Stimulated activated memory B cell treated with anti-CD40 and anti-IgM and Interleukin-4, amounts not matched to agents 10 μg/mL and 1 μg/mL and 100 μg/mL, for 72 hours (primary cell): ENCODE measurements at places on chromosomes 11 and 22.
A peak's percentile ranks its signal among the peaks of the same experiment; 100 is the strongest.

- no peak for ATAC-seq
These were observed 37.4 kb upstream of the SESN3 start for GRCh38 chr11:95268391-95268790.

GRCh38 chr11:3165152-3165705 is at the start of gene OSBPL5:
TSS of gene OSBPL5 (minus strand) at chr11:3165310. CDS start at chr11:3129148, 36,162 bp downstream.
- peak; percentile 28 for ATAC-seq

- ATAC-seq: no peak
These were observed 59.6 kb downstream of the MTNR1B start for GRCh38 chr11:93028960-93029522.

DNA sequence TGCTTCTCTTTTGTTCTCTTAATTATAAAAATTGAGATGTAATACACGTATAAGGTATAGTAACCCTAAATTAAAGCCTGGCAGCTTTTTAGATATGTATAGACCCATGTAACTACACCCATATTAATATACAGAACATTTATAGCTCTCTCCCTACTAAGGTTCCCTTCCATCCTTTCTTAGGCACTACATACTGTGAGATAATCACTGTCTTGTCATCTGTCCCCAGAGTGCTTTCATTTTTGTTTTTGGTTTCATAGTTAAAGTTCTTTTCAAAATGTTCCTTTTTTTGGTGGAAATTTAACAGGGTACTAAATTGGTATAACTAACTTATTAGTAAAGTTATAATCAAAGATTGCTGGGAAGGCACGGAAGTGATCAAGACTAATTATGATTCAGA is 49.2 kb downstream of the MTMR3 start:
- ATAC-seq: no peak

GRCh38 chr11:72754544-72755155 is 2.4 kb upstream of the ARAP1 start:
- no peak for ATAC-seq

DNA sequence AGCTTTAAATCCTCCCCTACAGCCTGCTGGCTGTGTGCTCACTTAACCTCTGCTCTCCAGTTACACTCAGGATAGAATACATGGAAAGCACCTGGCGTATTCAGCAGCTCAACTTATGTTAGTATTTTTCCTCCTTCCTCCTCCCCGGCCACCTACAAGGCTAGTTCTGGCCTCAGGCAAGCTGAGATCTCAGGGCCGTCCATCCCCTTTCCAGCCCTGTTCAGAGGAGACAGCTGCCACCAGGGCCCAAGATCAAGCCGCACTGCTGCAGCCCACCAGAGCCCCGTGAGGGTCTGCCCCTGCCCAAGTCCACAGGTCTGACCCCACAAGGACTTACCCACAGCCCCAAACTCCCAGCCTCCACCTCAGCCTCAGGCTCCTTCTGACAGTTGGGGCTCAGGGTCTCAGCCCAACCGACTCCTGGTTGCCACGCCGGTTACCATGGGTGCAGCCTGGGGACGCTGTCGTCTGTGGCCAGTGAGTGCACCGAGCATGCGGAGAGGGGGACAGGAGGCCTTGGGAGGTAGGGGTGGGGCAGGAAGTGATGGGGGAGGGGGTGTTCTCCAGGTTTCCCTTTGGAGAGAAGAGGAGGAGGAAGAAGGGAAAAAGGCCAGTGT is at the start of gene C11orf16:
Gene C11orf16, minus strand, starts transcription at position 384 of the 617 bp plus-strand sequence. CDS start 639 bp downstream, outside the sequence.
- no peak for ATAC-seq

- no peak for ATAC-seq
These were observed 26.9 kb downstream of the MICAL3 start for GRCh38 chr22:17997456-17997855.

GRCh38 chr11:75537740-75538139 is 12.0 kb upstream of the GDPD5 start:
- no peak for ATAC-seq

GRCh38 chr11:18632841-18633240 is 1.3 kb downstream of the SPTY2D1 start:
- no peak for ATAC-seq

GRCh38 chr22:26674211-26675190 is 17.1 kb downstream of the MIAT start:
- no peak for ATAC-seq

DNA sequence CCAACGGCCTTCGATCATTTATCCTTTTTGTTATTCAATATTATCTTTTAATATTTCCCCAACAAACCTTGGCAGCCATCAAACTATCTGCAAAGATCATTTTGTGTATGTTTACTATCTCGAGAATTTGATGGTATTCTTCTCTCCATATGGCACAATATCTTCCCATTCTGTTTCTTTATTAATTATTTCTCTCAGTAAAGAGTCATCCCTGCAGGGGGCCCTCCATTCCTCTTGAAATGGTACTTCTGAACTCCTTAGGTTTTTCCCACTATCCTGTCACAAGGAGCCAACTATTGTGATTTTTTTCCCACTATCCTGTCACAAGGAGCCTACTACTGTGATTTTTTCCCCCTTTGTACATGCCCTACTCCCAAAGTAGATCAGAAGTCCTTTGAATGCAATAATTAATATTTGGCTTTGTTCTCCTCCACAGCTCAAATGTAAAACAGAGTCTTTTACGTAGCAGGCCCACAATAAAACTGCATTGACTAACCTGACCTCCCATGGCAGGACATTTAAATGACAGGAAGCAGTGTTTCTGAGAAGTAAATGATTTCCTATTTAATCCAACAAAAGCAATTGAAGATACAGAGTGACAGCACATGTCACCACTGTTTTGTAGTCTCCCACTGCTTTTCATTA is 43.3 kb downstream of the PDGFD start:
- ATAC-seq: no peak

GRCh38 chr11:8375460-8375859 is 111.8 kb upstream of the LMO1 start:
- ATAC-seq: no peak

DNA sequence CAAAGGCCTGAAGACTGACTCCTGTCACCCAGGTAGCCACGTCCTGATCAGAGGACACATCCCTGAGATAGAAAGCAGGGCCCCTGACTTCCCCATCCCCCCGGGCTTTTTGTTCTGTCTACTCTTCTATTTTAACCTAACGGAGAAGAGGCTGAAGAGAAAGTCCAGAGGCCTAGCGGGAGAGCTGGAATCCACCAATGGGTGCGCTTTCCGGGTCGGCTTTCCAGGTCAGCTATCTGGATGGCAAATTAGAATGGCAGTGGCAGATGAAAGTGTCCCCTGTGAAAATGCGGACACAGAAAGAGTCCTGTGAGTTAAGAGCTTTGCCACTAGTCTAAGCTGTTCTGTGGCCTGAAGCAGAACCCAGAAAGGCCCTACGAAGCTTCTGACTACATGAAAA is 13.1 kb upstream of the SERPING1 start:
- ATAC-seq: no peak

DNA sequence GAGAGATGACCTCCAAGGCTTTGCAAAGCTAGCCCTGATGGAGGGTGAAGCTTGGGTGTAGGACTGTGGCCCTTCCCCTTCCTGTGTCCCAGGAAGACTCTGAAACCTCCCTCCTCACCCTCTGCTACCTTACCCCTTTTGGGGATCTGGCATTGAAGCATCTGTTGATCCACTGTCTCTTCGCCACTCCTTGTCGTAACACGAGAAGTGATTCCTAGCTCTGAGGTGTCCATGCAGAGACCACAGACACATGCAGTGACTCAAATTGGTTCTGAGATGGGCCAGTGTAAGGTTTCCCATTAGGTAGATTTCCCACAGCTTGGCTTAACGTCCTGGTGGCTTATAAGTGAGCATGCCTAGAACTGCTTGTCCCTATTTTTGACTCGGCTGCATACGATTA is 101.4 kb downstream of the ZBTB16 start:
- no peak for ATAC-seq

- no peak for ATAC-seq
These were observed 12.1 kb downstream of the TRPM5 start for GRCh38 chr11:2432171-2432621.

DNA sequence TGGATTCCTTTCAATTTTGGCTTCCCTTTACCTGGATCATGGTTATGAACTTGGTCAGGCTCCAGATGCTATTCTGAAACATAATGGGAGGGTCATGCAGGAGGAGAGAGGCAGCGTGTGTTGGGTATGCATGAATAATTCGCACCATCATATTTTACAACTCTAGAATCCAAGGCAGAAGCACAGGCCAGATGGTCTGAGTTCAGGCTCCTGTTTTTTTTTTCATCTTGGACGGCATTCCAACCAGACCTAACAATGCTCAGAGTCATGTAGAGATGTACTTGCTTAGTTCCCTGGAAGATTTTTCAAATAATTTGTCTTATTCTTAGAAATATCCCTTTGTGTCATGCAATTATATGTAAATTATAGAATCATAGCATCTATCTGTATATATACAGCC is 393.5 kb downstream of the JRKL start:
- no peak for ATAC-seq

- ATAC-seq: no peak
These were observed 10.5 kb downstream of the ARL14EP start for GRCh38 chr11:30333405-30333804.

DNA sequence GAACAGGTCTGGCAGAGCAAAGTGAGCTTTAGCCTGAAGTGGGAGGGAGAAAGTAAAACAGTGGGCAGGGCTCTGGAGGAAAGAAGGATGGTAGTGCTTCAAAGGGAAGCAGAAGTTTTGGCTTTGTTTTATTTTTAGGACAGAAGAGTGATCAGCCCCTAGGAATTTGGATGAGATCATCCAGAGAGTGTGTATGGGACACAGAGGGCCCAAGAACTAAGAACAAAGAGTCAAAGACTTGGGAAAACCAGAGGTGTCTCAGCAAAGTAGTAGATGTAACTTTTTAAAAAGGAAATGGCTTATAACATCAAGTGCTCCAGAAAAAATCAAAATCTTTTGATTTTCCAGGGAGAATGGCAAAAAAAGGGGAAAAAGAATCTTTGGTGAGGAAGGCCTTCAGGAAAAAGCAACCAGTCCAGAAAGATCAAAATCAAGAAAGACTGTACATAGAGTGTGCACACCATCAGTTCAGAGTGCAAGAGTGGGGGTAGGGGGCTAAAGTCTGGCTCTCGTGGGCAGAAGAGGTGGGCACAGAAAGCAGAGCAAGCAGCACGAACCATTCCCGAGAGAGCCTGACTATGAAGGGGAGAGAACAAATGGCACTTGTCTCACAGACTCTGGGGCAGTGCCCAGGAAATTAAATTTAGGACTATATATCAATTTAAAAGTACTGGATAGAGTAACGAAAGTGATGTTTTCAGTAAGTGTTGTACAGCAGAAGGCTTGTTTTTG is 30.0 kb downstream of the MAPK1 start:
- ATAC-seq: no peak

GRCh38 chr11:13115380-13115675 is 106.2 kb downstream of the RASSF10 start:
- ATAC-seq: no peak

GRCh38 chr22:31846161-31847115 is 92.6 kb downstream of the DEPDC5 start:
- peak; percentile 64 for ATAC-seq

DNA sequence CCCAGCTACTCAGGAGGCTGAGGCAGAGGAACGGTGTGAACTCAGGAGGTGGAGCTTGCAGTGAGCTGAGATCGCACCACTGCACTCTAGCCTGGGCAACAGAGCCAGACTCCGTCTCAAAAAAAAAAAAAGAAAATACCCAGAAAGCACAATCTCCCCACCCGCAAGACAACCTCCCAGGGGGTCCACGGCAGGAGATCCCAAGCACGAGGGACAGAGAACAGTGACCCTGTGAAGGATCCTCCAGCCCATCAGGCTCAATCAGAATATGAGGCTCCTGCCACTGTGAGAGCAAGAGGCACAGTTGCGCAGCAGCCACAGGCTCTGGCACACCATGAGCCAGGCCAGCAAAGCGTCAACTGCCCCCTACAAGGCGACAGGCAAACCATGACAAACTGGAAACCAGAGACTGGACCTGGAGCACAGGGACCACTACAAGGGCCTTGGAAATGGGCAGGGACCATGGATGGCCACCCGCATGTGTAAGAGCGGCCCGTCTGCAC is 164.8 kb upstream of the GRK3 start:
- ATAC-seq: no peak

DNA sequence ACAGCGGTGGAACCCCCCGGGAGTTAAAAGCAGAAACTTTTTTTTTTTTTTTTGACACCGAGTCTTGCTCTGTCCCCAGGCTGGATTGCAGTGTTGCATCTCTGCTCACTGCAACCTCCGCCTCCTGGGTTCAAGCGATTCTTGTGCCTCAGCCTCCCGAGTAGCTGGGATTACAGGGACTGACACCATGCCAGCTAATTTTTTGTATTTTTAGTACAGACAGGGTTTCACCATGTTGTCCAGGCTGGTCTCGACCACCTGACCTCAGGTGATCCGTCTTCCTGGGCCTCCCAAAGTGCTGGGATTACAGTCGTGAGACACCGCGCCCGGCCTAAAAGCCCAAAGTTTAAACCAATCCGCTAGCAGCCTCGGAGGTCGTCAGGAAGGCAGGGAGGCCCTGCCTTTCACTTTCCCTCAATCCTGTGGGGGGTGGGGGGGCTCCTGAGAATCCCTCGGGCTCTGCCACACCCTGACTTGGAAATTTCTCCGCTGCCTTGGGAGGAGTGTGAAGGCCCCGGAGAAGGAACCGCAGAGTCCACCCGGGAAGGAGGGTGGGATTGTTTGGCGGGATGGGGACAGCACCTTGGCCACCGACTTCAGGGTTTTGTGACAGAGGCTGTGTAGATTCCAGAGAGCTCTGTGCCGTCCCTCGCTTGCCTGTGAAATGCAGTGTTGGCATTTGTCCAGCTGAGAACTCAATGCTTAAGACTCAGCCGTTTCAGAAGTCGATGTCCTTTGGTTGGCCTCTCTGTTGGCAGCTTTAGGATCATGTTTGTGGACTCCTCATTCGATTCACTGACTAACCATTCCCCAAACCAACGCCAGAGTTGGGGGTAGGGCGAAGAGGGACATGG is 1.0 kb downstream of the ARHGAP8 start:
- no peak for ATAC-seq

DNA sequence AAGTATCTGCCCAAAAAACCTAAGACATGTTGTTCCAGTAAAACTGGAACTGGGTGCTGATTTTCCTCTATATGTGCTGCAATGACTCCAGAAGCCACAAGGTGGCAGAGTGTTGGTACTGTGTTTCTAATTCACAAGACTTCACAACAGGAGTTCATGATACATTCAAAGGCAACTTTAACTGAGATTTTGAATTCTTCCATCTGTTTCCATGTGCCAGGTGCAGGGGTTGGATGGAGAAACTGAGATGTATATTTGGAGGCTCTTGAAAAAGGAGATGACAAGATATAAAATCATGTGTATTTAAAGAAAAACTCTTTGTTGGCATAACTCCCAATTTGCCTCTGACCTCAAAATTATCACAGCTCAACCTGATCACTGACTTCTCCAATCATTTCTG is 1098.6 kb upstream of the CCDC90B start:
- no peak for ATAC-seq

DNA sequence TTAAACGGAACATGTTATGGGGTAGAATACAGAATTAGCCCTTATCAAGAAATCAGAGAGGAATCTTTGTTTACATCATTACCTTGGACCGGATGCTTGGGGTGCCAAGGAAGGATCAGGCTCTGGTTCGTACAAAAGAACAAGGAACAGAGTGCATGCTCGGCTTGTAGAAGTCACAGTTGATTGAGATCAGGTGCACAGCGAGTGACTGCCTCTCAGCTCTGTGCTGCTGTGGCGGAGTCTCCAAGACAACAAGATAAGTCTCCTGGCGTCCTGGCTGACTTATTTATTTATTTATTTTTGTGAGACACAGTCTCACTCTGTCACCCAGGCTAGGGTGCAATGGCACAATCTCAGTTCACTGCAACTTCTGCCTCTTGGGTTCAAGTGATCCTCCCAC is 31.8 kb downstream of the GLB1L2 start:
- no peak for ATAC-seq
